ENCODE measurements at places on chromosomes 3 and 15.

DNA sequence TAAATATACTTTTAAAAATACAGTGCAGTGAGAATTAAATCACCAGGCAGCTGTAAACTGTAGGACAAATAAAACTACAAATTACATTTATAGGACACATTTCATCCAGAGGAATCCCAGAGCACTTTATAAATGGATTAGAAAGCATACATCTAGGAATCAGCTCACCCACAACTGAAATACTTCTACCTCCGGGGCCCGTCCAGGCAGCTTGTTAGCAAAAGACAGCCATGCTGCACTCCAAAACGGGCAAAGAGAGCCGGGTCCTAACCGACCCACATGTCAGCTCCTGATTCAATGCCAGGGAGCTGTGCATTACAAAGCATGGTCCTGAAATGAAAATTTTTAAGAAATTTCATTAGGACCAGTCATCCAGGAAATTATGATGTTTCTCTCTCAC, 234.1 kb downstream of the CBLB start:
- no peak for DNase-seq

- no peak for DNase-seq
Observed at GRCh38 chr3:162302983-162303624, 806.5 kb downstream of the OTOL1 start.

DNA sequence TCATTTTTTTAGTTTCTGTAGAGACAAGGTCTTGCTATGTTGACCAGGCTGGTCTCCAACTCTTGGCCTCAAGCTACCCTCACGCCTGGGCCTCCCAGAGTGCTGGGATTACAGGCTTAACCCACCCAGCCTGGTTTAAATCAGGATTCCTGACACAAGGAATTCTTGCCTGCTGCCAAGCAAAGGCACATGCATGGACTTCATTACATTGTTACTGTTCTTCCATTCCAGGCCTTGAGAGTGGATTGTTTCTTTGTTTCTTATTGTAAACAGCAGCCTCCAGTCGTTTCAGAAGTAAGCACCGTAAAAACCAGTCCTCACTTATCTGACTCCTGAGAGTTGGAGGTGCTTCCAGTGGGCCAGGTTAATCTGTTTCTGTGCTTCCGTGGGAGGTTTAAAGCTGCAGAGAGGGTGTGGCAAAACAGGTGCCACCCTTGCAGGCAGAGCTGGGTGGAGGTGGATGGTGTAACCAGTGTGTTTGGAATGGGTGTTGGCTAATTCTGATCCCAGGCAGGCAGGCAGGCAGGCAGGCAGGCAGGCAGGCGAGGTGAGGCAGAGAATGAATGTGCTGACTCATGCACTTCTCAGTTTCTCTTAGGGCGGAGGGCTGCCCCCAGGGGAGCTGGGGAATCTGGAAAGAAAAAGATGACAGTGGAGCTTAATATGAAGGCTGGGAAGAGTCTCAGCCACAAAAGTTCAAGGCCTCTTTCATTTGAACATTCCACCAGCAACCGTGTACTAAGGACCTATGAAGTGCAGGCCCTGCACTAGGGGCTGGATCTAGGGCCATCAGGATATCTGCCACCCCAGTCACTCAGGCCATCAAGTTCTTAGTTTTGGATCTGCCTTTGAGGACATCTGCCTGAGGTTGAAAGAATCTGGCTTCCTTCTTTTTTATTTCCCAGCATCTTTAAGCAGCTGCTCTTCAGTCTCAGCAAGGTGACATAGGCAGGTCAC, 37.0 kb upstream of the CDCP1 start:
- DNase-seq = no peak

GRCh38 chr3:151631946-151632345, 101.8 kb upstream of the AADACL2 start:
- DNase-seq = no peak

DNA sequence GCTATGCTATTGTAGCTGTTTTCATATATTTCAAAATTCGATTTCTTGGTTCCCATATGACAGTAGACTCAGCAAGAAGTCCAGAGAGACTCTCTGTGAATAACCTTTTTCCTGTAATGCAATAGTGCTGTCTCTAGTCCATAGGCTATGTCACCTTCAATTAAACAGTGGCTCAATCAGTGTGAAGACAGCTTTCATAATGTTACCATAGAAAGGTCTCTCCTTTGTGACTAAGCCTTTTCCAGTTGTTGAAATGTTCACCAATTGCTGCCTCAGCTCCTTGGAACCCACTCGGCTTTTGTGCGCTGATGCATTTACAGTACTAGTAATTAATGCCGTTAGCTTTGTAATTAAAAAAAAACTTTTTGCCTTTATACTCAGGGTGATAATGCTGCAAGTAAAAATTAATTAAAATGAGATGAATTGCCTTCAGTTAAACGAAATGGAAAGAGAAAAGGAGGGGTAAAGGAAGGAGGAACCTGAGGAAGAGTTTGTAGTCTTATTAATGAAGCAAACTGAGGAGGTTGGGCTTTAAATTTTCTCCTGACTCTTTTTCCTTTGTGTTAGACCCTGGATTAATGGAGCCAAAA, 214.8 kb downstream of the LSAMP start:
- peak; percentile 44 for DNase-seq

DNA sequence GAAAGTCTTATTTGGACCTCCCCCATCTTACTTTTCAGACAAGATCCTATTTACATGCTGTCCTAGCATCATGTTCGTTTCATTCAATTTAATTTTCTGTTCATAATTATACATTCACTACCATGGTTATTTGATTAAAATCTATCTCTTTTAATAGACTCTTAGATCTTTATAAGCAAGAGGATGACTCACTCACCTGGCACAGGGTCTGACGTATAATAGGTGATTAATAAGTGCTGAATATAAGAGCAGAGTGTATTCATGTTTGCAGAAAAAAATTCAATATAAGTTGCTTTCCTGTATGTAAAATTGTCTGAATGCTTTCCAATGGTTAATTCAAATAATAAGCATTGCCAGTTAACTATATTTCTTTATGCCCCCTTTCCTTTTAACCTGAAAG, 165.5 kb upstream of the CBLB start:
- no peak for DNase-seq

DNA sequence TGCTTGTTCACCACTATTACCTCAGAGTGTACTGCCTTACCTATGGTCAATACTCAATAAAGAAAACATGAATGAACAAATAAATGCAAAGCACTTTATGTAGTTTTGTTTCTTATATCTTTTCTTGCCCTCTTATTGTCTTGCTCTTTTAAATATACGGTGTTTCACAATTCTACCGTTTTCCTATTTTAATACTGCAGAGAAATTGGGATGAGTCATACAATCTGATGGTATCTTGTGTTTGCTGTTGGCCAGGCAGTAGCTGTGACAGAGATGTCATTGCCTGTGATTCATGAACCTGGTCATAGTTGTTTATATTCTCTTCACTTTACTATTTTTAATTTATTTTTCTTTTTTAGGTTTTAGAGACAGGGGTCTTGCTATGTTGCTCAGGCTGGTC, 48.3 kb downstream of the SERP1 start:
- DNase-seq = no peak

- DNase-seq = no peak
Observed at GRCh38 chr3:82423268-82424030, 662.0 kb upstream of the GBE1 start.

DNA sequence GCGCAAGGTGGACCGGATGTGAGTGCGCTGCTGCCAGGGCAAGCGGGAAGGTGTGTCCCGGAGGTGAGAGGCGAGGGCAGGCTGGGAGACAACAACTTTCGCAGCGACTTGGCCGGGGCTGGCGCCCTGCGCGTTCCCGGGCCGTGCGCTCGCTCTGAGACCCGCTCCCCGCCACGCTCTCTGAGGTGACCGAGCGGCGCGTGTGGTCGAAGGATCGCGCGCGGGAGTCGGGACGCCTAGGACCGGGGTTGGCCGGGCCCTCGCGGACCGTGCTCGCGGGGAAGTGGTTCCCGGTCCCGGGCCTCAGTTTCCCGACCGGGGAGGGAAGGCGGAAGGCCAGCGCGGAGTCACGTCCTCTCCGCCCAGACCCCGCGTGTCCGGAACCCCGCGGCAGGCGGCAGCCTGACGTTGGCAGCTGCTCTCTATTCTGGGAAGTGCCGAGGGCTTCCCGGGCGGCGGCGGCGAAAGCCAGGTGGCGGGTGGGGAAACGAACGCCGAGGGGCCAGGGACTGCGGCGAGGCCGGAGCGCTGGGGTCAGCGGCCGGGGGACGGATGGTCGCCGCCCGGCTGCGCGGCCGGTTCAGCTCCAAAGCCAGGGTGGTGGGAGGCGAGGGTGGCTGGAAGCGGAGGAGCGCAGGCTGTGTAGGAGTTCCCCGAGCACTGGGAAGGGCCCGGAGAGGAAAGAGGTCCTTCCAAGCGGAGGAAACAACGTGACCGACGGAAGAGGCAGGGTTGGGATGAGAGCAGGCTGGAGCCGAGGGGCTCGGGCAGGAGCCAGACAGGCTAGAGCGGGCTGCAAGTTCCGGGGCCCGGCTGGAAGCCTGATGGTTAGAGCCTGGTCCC, 1.0 kb upstream of the IGF2BP2 start:
- DNase-seq = no peak

- no peak for DNase-seq
Observed at GRCh38 chr3:27532426-27533260, 48.5 kb upstream of the SLC4A7 start.

DNA sequence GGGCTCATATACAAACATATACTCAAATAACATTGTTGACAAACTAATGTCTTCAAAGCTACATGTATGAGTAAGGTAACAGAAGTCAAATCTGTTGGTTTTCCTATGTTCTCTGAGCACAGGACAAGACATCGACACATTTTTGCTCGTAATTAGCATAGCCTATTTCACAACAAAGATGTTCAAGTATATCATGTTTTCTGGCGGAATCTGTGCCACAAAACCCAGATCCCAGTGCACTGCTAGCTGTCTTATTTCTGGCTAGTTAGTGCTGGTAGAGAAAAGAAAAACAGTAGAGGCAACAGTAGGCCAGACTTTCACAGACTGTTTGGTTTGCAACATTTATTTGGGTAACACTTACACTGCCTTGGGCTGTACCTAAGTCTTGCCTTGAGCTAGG, 51.2 kb downstream of the RUBCN start:
- no peak for DNase-seq

DNA sequence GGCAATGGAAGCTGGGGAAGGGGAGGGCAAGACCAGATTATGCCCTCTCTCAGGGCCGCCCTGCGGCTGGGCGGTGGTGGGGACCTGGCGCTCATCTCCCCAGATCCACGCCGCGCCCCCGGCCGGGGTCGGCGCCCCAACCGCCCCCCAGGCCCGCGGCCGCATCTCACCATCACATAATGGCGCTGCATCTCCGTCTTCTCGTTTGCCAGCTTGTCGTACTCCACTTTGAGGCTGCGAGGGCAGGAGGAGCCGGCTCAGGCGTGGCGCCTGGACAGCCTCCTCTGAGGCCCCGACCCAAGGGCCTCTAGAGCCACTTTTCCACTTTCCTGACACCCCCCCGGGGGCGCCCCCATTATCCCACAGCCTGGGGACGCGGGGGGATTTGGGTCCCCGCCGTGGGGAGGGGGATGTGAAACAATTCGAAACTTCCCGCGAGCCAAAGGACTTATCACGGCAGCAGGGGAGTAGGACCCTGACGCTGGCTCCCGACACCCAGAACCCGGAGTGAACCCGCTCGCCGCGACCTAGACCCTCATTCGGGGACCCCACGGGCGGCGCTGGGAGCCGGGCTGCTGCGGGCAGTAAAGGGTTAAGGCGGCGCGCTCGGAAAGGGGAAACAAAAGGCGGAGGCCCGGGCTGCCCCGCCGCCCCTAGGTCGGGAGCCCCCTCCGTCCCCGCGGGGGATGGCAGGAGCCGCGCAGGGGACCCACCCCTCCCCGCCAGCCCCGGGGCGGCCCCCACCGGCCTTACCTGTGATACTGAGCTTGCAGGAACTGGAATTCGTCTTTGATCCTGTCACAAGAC, 2.1 kb downstream of the TLE3 start:
- no peak for DNase-seq

DNA sequence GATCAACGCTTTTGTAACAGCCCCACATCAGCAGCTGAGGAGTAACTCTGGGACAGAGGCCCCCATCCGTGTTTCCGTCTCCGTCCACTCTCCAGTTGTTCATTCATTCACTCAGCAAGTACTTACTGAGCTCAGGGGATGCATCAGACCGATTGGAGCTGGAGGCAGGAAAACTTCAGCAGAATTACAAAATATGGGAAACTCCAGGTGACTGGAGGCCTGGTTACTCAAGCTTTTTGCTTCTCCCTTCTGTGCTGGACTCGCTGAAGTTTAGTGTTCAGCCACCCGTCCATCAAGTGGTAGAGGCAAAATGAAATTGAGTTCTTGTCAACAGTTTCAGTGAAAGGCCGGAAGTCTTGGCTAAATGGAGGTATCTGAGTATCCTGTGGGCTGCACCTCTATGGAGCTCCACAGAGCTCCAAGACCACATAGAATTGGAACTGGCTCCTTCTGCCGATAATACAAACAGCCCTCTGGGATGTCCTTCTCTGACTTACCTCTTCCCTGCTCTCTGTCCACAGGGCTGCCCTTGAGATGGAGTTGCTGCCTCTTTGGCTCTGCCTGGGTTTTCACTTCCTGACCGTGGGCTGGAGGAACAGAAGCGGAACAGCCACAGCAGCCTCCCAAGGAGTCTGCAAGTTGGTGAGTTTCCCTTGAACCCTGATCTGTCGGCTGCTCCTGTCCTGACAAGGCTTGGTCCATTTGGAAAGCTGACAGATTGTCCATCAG, 14.7 kb downstream of the NRROS start:
- DNase-seq = no peak

- DNase-seq = no peak
Observed at GRCh38 chr3:11394392-11394791, 122.2 kb downstream of the ATG7 start.

DNA sequence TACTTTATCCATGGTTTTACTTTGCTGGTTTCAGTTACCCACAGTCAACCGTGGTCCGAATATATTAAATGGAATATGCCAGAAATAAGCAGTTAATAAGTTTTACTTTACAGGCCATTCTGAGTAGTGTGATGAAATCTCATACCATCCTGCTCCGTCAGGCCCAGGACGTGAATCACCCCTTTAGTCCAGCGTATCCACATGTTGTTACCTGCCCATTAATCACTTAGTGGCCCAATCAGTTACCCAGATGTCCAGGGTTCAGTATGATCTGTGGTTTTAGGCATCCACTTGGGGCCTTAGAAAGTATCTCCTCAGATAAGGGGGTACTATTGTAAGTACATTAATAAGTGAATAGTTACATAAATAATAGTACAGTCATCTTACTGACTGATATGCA, 88.0 kb downstream of the TTBK2 start:
- no peak for DNase-seq

DNA sequence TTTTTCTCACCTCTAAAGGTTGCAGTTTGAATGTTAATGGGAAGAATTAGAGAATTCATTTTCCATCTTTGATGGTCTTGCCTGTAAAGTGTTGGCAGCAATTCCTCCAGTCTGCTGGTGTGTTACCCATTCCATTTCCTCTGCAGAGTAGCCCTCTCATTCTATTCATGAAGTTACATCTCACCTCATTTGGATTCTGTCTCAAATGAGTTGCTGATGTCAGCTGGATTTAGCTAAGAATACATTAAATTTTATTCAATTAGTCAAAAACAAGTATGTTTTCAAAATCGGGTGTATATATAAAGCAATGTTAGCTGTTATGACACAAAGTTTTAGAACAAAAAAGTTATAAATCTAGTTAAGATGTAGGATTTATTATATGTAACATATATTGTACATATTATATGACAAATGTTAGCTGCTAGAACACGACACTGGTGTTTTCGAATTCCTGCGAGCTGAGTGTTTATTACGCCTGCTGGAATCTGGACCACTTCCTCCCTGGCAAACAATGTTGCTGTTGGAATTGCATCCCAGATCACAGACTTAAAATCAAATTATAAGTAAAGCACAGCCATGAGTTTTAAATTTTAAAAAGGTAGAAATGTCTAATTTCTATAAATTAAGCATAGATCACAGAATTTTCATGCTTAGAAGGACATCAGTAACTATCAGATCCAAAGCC, 516.2 kb downstream of the OCA2 start:
- DNase-seq = no peak
